ENCODE measurements at places on chromosomes 3 and 15. TPM values are rescaled to one million over a fixed set of nuclear protein-coding genes. Genes with fewer than 3 reads are reported as not detected.
A peak's percentile ranks its signal among the peaks of the same experiment; 100 is the strongest.

Gene IGF2BP2
- total RNA-seq = 0.62 TPM

DNA sequence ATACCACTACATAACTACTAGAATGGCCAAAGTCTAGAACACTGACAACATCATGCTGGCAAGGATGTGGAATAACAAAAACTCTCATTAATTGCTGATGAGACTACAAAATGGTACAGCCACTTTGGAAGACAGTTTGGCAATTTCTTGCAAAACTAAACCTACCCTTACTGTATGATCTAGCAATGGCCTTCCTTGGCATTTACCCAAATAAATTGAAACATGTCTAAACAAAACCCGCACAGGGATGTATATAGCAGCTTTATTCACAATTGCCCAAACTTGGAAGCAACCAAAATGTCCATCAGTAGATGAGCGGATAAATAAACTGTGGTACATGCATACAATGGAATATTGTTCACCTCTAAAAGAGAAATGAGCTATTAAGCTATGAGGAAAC lies 87.9 kb upstream of the SLC24A5 start:
- H3K4me3 ChIP-seq = no peak overlapping the region
- no peak overlapping the region for H3K27ac ChIP-seq
- no peak for DNase-seq
- no peaks in the 10 kb centered on the region for H3K4me1 ChIP-seq

DNA sequence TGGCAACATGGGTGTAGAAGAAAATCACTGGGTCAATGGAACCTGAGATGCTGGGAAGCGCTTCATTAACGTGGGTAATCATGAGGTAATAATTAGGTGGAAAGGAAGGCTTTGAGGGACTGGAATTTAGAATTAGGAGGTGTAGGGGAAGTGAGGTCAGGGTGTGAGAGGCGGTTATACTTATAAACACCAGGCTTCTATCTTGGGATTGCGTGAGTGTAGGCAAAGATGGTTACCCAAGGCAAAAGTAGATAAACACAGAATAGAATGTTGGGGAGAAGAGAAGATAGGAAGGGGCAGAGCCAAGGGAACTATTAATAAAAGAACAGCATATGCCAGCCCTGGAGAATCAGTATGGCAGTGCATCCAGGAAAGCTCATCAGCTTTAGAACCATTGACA lies 3.3 kb upstream of the AQP9 start:
- DNase-seq = no peak
- H3K36me3 ChIP-seq = no peaks in the 10 kb centered on the region
- H3K27me3 ChIP-seq = peaks cover 6% of the 10 kb centered on the region
- no peak overlapping the region for H3K4me3 ChIP-seq
- H3K4me1 ChIP-seq = no peaks in the 10 kb centered on the region

- H3K4me1 ChIP-seq = peaks cover 66% of the 10 kb centered on the region
- DNase-seq = no peak
- peak overlapping the region; percentile 79 for H3K27ac ChIP-seq
- H3K27me3 ChIP-seq = peaks cover 2% of the 10 kb centered on the region
- peak overlapping the region; percentile 22 for H3K4me3 ChIP-seq
These were observed 283.2 kb upstream of the STT3B start for GRCh38 chr3:31249545-31249944.

Measured in activated T-helper 1 cell treated with anti-CD3 and anti-CD28 coated beads, Interleukin-12 subunit alpha, Interleukin-12 subunit beta, Interleukin-2, Interleukin-4 antibody, amounts not matched to agents 30 ng/mL and 10 ng/mL and 1 ng/mL, durations not matched to agents 14 hours and 24 hours and 36 hours (primary cell).